ENCODE measurements at places on chromosomes 1 and 21.

- no peak for DNase-seq
Observed at GRCh38 chr1:93811326-93812065, 67.5 kb downstream of the DNTTIP2 start.

DNA sequence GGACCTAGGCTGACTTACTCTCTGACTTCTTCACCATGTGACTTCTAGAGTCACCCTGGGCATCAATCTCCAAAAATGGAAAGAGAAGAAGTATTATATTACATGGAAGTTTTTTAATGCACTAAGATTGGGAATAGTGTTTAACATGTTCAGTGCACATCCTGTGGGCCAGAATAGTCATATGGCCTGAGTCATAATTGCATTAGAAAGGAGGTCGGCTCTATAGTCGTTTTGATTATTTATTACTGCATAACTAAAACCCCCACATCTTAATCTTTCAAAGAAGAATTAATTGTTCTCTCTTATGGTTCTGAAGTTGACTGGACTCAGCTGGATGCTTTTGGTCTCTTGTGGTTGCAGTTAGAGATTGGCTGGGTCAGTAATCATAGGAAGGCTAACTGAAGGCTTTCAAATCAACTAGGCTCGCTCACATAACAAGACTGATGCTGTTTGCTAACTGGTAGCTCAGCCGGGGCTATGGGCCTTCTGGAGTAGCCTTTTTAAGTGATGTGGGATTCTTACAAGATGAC is 810.6 kb upstream of the ADGRL4 start:
- no peak for DNase-seq

- no peak for DNase-seq
Observed at GRCh38 chr1:202568826-202569225, 141.4 kb downstream of the SYT2 start.

DNA sequence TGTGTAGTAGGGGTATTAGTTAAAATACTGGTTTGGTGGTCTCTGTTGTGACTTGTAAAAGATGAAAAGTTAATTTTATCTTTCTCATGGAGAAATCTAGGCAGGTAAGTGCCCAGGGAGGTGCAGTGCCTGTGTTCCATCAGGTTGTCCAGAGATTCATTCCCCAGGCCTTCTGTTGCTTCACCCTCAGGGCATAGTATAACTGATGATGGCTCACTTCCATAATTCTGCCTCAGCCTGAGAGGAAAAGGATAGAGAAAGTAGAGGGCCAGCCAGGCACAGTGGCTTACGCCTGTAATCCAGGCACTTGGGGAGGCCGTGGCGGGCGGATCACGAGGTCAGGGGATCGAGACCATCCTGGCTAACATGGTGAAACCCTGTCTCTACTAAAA is 153.9 kb downstream of the FMN2 start:
- no peak for DNase-seq

- DNase-seq = no peak
Observed at GRCh38 chr21:26833460-26833939, 11.7 kb downstream of the ADAMTS1 start.

All from stimulated activated CD4-positive, alpha-beta T cell treated with anti-CD3 and anti-CD28 coated beads, Interleukin-1b, Interleukin-23, amount 100 ng/mL, for 4 hours (primary cell).